Effector CD4-positive, alpha-beta T cell (primary cell): ENCODE measurements at places on chromosomes 6 and 20.

- DNase-seq, result no peak
Observed at GRCh38 chr6:156416391-156416790, 360.8 kb upstream of the ARID1B start.

GRCh38 chr6:169397684-169398083 is 144.0 kb upstream of the THBS2 start:
- DNase-seq, result no peak

DNA sequence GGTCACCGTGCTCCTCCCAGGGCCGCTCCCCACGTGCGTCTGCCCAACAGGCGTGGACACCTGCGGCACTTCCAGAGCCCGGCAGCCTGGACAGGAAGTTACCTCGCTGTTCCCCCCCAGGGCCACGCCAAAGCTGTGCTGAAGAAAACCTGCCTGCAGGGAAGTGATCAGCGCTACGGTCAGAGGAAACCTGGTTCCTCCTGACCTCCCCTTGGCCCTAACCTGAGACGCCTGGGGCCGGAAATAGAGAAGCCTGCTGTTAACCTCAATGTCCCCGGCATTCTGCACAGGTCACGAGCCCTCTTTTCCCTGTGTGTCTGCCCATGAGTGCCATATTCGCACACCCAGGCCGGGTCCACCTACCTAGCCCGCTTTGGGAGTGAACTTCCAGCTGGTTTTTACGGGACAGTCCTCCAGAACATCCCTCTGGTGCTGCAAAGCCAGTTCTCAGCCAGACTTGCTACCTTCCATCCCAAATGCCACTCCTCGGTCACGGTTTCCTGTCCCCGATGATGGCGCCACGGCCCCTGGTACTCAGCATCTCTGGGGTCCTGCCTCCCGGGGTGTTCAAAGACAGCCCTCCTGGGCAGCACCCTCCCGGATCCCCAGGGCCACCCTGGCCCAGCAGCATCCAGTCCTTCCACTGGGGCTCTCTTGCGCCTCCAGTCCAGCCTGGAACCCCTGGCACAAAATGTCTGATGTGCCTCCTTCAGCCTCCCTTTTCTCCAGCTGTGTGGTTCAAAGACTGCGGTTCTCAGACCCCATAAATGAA is 12.0 kb upstream of the IRF4 start:
- no peak for DNase-seq

DNA sequence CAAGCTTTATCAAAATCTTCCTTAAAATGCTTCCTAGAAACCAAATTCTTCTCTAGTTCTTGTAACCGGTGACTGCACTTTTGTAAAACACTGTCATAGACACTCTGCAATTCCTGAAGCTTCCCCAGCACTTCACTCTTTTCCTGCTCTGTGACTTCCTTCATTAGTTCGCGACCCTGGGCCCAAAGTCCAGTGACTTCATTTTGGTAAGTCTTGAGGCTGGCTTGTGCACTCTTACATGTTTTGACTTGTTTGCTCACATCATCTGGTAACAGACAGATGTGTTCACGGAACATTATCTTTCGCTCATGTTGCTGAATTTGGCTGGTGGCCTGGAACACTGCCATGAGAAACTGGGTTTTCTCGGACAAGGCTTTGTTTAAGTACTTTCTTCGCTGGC is 306.2 kb downstream of the SYNE1 start:
- no peak for DNase-seq

- no peak for DNase-seq
Observed at GRCh38 chr6:151240791-151241642, 1.2 kb downstream of the AKAP12 start.

GRCh38 chr6:112626468-112627082 is 279.4 kb downstream of the RFPL4B start:
- no peak for DNase-seq

DNA sequence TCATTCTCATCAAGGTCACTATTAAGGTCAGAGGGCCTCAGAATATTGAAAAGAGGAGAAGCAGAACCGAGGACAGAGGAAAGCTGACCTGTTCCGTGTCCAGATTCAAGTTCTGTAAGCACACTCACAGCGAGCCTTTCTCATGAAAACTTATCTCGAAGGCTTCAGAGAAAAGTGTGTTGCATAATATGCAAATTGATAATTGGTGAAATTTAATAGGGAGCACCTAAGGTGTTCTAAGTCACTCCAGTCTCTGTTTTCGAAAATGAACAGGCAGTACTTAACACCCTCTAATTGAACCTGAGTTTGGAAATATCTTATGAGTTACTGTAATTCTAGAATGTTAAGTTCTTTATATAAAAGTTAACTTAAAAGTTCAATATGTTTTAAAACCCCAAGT is 181.2 kb upstream of the PDE10A start:
- no peak for DNase-seq

GRCh38 chr20:4916971-4917881 is 84.1 kb downstream of the SLC23A2 start:
- no peak for DNase-seq

DNA sequence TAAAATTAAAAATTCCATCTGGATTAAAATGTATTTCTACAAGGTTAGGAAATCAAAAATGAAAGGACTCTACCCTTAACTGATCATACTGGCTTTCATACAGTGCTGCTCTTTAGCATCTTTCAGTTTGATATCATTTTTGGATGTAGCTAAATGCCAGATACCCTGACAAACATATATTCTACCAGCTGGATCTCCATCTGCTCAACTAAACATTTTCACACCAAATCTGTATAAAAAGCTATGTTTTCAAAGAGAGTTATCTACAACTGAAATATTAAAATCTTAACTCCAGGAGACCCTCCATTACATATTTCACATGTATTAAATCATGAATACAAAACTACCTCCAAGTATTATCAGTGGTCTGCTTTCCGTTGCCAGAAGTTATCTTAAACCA is 95.7 kb downstream of the EPHA7 start:
- DNase-seq, result no peak

- no peak for DNase-seq
Observed at GRCh38 chr6:130105996-130106704, 87.8 kb downstream of the L3MBTL3 start.

DNA sequence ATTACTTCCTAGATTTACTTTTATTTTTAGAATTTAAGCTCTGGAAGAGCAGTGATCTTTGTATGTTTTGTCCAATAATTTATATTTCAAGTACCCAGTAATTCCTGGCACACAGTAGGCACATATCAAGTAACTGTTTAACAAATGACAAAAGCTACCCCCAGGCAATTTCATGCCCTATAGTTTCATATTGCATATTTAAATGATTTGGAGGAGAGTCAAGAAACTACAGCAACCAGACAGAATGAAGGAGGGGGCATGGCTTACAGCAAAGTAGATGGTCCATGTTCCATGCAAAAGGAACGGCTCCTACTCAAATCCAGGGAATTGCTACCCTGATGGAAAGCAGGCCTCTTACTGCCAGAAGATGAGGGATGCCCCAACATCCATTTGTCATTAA is 113.5 kb downstream of the ARHGAP18 start:
- no peak for DNase-seq

- no peak for DNase-seq
Observed at GRCh38 chr20:23061734-23062561, 12.5 kb upstream of the THBD start.
